Dermis blood vessel endothelial cell (primary cell): ENCODE measurements at places on chromosomes 3 and 15.

DNA sequence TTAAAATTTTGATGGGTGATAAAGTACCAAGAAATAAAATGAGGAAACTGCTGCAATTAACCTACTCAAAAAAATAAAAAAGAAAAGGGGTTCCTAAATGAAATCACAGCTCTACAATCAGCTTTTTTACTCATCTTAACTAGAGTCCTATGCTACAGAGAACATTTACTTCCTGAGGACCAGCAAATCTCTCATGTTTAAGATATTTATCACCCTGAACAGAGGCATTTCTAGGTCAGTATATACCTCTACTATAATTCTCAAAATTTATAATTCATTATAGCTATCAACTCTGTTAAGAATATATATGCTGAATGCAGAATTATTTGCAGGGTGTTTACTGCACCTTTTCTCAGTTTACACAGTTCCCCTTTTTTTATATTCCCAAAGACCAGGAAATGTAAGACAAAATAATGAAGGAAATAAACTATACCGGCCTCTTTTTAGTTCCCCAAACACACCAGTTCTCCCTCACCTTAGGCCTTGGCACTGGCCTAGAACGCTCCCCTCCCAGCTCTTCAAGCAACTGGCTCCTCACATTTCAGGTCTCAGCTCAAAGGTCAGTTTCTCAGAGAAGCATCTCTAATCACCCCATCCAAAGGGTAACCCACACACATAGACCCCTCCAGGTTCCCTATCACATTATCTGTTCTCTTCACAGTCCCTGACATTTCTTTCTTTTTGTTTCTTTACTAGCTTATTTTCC is 71.1 kb downstream of the LRRFIP2 start:
- no peak for DNase-seq

- DNase-seq = no peak
These were observed 1014.7 kb upstream of the CFAP20DC start for GRCh38 chr3:60064210-60065178.

GRCh38 chr3:117719316-117719926 is 1009.8 kb downstream of the TUSC7 start:
- DNase-seq = peak; percentile 51

- DNase-seq = no peak
These were observed 226.1 kb upstream of the UBE2E2 start for GRCh38 chr3:22977042-22977441.

DNA sequence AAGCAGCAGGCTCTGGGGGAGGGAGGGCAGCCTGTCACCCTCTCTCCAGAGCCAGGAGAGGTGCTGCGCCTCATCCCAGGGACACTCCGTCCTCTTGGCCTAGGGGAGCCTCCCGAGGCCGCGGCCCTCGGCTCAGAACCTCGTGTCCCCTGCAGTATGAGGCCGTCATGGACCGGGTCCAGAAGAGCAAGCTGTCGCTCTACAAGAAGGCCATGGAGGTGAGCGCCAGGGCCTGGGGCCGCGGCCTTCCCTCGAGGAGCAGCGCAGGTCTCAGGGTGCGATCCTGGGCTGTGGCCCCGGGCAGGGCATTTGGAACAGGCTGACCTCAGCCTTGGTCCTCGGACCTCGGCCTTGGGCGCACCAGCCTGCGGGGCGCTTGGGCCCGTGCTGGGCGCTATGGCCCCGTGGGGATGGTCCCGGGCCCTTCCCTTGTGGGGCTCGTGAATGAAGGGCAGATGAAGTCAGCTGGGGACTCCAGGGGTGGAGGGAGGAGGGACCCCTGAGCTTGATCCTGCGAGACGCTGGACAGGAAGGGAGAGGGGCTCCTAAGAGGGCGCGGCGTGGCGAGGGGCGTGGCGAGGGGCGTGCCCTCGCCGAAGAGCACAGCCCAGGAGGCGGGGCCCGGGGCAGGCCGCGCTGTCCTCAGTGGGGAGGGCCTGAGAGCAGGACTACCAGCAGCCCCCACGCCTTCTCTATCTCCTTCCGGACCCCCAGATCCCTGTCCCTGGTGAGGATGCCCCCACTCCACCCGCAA is 32.9 kb downstream of the PSTPIP1 start:
- peak; percentile 28 for DNase-seq

GRCh38 chr3:190554197-190554596 is 40.3 kb downstream of the IL1RAP start:
- DNase-seq = no peak

GRCh38 chr3:45509038-45509767 is 85.3 kb upstream of the LIMD1 start:
- DNase-seq = no peak

DNA sequence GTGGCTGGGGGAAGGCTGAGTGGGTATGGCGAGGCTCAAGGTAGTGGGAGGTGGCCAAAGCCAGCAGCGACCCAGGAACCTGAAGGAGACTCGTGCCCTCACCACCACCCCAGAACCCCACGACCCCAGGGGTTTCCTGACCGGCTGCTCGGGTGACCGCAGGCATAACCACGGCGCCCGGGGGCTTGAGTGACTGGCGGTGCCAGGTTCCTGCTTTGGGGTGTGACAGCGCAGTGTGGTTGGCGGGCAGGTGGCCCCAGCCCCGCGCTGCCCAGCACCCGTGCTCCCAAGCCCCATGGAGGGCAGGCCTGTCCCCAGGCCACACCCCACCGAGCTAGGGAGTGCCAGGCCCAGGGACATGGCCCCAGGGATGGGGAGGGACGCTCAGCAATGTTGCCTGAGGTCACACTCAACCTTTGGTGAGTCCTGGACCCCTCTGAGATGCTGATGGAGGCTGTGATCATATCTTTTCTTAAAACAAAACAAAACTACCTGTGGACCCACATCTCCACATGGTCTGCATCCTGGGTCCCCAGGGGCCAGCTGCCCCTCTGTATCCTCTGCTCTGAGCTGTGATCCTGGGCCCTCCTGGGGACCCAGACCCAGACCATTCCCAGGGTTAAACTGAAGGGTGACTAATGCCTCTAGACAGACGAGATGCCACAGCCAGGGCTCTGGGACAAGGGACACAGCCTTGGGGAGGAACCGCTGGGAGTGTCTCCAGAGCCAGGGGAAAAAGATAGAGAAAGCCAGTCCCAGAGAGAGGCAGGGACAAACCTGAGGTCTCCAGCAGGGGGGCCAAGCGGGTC is 13.0 kb downstream of the DNAJB8 start:
- DNase-seq = no peak

GRCh38 chr3:55795296-55795695 is 308.2 kb upstream of the WNT5A start:
- no peak for DNase-seq
